ENCODE measurements at places on chromosomes 4 and X.

GRCh38 chr4:173990869-173991210, 292.6 kb downstream of the FBXO8 start:
- DNase-seq = peak; percentile 6

GRCh38 chr4:3248811-3249661, at the start of gene MSANTD1:
MSANTD1 (plus strand) TSS chr4:3249159; CDS start chr4:3249223, 64 bp downstream.
- no peak for DNase-seq

DNA sequence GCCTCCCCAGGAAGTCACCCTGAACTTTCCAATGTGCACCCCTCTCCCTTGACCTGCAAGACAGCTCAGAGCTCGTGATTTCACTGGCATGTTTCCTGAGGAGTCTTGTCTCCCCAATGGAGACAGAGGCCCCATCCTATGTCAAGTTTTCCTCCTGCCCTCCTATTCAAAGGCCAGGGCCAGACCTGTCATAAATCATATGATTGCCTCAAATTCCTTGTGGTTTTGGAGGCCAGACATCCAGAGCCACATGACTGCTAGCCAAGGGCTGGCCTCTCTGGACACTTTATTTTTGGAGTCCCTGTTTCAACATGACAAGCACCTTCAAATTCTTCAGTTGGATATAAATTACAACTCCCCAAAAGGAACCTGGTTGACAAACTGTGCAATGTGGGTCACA, 76.0 kb upstream of the TFDP3 start:
- DNase-seq = no peak

DNA sequence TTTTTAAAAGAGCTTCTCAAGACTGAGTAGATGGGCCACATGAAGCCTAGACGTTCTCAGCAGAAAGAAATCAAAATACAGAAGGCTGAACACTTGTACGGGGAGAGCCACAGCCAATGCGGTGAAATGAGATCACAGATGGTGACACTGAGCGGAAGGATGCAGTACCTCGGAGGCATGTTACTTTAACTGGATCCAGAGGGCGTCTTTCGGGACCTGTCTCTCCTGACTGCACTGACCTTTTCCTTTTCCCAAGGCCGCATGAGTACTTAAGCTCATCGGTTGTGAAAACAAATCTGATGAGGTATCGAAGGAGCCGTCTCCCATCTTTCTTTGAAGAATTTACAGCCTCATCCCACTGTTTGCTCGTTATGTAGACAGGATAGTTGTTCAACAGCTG, 32.6 kb downstream of the BEND4 start:
- DNase-seq = no peak

DNA sequence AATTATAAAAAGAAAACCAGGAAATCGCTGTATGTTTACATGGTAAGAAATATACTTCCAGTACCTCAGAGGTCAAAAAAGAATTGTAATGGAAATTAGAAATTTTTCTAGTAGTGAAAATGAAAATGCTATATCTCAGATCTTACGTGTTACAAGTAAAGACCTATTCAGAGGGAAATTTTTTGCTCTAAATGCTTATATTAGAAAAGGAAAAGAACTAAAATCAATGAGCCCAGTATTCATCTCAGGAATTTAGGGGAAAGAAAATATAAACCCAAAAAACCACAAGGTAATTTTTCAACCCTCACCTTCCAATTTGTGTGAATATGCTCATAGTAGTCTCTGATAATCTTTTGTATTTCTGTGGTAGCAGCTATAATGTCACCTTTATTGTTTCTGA, 145.6 kb downstream of the RAP1GDS1 start:
- DNase-seq = no peak

DNA sequence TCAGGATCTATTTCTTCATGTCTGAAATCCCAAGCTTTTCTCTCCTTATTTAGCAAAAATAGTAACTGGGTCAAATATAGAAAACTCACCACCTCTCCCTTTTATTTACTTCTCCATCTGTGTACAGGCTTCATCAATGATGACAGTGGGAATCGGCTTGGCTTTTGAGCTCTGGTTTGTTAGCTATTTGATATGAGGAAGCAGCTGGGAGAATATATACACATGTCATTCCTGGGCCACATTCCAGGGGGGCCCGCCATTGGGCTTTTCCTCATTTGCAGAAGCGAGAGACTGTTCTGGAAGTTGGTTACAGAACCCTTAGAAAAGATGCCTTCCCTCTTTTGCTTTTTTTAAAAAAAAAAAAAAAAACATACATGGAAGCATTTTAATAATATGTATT, 107.4 kb upstream of the F9 start:
- no peak for DNase-seq

DNA sequence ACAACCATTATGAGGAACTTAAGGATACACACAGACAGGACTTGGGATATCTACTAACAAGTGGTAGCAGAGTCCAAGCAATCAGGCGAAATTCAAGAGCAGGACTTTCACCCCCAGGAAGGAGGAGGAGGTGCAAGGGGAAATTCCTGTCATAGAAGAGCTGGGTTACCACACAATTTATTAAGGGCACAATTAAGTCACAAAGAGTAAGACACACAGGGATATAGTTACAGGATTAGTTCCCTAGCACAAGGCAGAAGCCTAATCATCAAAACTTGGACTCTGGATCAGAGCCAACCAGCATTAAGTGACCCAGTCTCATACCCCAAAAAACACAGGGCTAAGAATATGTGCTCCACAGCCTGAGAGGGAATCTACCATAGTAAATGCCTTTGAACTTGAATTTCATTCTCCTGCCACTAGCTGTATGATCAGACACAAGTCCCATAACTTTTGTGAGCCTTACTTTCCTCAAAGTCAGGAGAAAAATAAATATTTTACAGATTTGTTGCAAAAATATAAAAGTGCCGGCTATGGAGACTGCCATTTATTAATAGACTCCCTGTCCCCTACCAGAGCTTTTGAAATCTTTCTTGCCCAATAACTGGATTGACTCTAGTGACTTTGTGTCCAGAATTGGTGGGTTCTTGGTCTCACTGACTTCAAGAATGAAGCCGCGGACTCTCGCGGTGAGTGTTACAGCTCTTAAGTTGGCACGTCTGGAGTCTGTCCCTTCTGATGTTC, 87.0 kb downstream of the SYNPO2 start:
- DNase-seq = no peak

- DNase-seq = peak; percentile 75
Observed at GRCh38 chrX:40175511-40176350, 78.0 kb upstream of the BCOR start.

DNA sequence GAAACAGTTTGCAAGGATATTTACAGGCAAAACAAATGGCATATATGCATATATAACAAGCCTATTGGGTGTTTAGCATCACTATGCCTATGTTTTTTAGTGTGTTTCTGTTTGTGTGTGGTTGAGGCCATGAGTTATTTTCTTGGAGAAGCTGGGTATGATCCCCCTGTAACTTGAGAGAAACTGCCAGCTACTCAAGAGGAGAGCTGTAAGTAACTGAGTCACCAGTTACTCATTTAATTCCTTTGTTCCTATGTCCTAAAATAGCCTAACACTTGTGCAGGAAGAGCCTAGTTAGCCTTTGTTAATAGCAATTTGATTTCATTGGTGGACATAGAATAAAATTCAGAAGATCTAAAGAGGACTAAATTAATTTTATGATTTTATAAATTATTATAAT, 79.1 kb downstream of the PWWP3B start:
- DNase-seq = no peak

GRCh38 chr4:5479518-5480060, 228.8 kb downstream of the EVC2 start:
- no peak for DNase-seq

DNA sequence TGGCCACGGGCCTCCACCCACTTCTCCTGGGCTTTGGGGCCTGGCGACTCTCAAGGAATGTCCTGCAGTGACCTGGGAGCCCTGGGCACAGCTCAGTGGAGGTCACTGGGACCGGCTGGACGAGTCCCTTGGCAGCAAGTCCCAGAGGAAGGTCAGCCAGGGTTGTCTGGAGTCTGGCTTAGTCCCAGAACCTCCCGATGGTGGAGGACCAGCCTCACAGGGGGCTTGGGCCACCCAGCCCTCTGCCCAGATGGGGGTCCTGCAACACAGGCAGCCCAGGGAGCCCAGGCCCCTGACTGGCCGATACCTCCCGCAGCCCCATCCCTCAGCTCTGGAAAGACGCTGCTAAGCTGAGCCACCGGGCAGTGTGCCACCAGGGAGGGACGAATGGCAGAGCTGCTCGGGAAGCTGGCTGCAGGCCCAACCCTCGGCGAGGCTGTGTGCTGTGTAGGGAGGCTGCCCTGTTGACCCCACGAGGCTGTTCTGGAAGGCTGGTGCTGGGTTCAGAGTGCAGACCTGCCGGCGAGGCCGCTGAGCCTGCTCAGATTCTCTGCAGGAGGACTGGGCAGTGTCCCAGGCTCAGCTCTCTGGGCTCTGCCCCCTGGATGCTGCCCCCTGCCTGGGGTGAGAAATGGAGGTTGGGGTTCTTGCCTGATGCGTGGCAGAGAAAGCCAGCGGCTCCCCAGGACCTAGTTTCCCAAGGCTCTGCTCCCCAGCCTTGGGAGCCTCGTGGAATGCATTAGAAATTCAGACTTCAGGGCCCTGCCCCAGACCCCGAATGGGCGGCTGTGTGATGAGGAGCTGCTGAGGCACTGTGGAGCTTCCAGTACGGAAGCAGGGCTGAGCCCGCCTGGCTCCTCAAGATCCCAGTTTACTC, 61.7 kb downstream of the ADRA2C start:
- DNase-seq = no peak

DNA sequence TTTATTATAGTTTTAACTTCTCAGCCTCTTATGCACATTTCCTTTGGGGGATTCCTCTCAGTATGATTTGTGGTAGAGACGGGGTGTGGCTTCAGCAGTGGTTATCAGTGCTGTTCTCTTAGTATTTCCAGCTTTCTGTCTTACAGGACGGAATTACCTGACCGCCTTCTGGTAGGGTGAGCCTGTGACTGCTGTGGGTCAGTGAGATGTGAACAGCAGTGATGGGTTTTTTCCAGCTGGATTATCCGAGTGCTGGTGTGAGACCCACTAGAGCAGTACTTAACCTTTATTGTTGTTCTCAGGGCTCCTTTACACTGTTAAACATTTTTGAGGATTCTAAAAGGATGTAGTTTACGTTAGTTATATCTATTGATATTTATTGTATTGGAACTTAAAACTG, 135.2 kb downstream of the SLIT2 start:
- DNase-seq = no peak

All from erythroblast (primary cell).